Activated CD4-positive, alpha-beta memory T cell treated with anti-CD3 and anti-CD28 coated beads, Interleukin-2, amount 10 ng/mL, durations not matched to agents 7 days and 5 days (primary cell): ENCODE measurements at places on chromosomes 1 and 21. TPM values are rescaled to one million over a fixed set of nuclear protein-coding genes. Genes with fewer than 3 reads are reported as not detected.

DNA sequence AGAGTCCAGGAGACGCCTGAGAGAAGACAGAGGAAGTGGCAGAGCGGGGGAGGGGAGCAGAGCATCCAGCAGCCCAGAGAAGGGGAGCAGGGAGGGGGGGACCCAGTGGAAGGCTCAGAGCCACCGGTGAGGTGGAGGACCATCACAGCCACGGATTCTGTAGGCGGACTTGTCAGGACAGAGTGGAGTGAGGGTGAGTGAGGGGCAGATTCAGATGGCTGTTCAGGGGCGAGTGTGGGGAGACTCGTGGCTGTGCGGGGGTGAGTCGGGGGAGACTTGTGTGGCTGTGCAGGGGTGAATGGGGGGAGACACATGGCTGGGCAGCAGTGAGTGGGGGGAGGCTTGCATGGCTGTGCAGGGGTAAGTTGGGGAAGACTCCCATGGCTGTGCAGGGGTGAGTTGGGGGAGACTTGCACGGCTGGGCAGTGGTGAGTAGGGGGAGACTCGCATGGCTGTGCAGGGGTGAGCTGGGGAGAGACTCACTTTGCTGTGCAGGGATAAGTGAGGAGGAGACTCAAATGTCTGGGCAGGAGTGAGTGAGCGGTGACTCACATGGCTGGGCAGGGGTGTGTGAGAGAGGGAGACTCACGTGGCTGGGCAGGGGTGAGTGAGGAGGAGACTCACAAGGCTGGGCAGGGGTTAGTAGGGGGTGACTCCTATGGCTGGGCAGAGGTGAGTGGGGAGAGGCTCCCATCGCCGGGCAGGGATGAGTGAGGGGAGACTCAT is 56.8 kb upstream of the ABCG1 start:
- H3K4me1 ChIP-seq, result peaks cover 16% of the 10 kb centered on the region
- H3K27ac ChIP-seq, result no peak overlapping the region
- no peaks in the 10 kb centered on the region for H3K36me3 ChIP-seq
- H3K4me3 ChIP-seq, result no peak overlapping the region
- H3K27me3 ChIP-seq, result peaks cover 5% of the 10 kb centered on the region

GRCh38 chr1:208203127-208203847 is 40.9 kb downstream of the PLXNA2 start:
- no peak overlapping the region for H3K4me3 ChIP-seq
- H3K4me1 ChIP-seq, result no peaks in the 10 kb centered on the region
- no peaks in the 10 kb centered on the region for H3K36me3 ChIP-seq
- no peak overlapping the region for H3K27ac ChIP-seq
- DNase-seq, result no peak
- H3K27me3 ChIP-seq, result no peaks in the 10 kb centered on the region

EPHB2 gene
- total RNA-seq, result not detected

DNA sequence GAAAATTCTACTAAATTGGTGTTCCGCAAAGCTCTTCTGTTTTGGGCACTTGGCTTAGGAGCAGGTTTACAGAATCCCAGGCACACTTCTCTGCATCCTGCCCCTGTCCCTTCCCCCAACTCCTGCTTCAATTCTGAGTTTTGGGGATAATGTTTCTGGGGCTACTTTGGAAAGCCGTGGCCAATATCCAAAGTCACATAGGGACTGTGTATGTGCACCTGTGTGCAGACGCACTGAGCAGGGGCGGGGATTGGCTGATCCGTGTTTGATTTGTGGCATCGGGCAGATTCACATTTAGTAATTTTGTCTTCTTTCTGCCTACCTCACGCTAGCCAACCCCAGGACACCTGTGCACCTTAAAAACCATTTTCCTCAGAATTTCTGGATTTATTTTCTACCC is 491.9 kb downstream of the SIPA1L2 start:
- H3K27me3 ChIP-seq, result peaks cover 1% of the 10 kb centered on the region
- H3K4me3 ChIP-seq, result no peak overlapping the region
- H3K36me3 ChIP-seq, result no peaks in the 10 kb centered on the region
- H3K4me1 ChIP-seq, result no peaks in the 10 kb centered on the region

- no peaks in the 10 kb centered on the region for H3K4me1 ChIP-seq
- H3K36me3 ChIP-seq, result no peaks in the 10 kb centered on the region
- H3K4me3 ChIP-seq, result no peak overlapping the region
- no peak overlapping the region for H3K27ac ChIP-seq
- DNase-seq, result no peak
These were observed 252.7 kb downstream of the LRRC40 start for GRCh38 chr1:69952676-69953075.

DNA sequence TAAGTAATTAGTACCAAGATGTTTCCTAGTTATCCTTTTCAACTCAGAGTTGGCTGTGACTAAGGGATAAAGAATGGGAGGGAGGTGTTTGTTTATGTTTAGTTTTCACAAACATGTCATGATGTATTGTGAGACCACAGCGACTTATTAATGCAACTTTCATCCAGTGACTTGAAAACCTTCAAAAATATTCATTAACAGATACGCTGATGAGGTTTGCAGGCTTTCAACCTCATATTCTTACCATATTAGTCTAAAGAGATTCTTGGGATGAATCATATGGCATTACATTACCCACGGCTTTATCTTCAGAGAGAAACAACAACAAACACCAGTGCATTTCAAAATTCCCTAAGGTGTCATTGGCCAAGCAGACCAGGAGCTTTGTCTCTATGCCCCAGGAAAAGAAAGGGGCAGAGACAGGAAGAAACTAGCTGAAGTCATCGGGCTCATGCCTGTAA is 36.4 kb downstream of the PALMD start:
- no peak overlapping the region for H3K4me3 ChIP-seq
- no peaks in the 10 kb centered on the region for H3K36me3 ChIP-seq
- no peak overlapping the region for H3K27ac ChIP-seq
- no peak for DNase-seq
- peaks cover 5% of the 10 kb centered on the region for H3K27me3 ChIP-seq
- H3K4me1 ChIP-seq, result peaks cover 2% of the 10 kb centered on the region

DNA sequence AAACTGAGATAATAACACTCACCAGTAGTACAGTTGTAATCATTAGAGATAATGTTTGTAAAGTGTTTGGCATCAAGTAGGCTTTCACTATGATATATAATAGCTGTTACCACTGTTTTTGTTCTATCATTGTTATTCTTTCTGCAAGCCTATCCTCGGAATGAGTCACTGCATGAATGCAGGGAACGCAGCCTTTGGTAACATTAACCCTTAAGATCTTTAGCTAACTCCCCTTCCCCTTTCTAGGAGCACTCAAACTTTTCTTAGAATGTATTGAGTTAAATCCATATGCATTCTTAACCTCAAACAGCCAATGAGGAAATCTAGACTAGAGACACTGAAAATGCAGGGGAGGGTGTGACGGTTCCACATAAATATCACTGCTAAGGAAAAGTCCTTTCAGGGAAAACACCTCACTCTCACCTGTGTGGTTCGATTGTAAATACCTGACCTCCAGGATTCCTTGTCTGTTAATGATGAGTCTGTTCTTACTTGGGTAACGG is 467.3 kb downstream of the SETD4 start:
- no peak overlapping the region for H3K4me3 ChIP-seq
- peaks cover 23% of the 10 kb centered on the region for H3K27me3 ChIP-seq
- no peak for DNase-seq
- H3K36me3 ChIP-seq, result no peaks in the 10 kb centered on the region

GPR52 gene
- 1.2 TPM for total RNA-seq

KANK4 gene
- not detected for total RNA-seq

CFAP74 gene
- total RNA-seq, result not detected

ROR1 gene
- 0.10 TPM for total RNA-seq

DNA sequence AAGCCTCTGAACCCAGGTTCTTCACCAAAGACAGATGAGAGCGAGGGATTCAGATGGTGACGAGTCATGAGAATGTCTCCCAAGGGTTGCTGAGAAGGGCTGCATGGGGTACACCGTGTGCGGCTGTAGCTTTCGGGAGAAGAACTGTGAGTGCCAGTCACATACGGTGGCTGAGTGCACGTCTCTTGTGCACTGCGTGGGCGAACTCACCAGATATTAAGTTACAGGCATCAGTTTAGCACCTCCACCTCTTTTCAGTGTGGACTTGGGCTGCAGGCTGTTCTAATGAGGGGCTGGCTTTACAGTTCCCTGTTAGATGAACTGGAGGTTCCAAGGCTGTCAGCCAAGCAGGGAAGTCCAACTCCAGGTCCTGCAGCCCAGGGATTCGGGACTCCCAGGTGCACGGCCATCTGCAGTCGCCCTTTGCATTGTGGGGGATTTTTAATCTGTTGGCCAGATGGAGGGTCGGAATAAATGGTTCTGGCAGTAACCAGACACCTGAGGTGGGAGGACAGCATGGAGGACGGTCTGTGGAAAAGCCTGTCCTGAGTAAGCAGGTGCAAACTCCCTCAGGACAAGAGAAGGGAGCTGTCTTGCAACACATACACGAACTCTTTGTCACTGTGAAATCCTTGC is 26.5 kb upstream of the AVPR1B start:
- no peak for DNase-seq
- H3K36me3 ChIP-seq, result no peaks in the 10 kb centered on the region
- H3K4me1 ChIP-seq, result no peaks in the 10 kb centered on the region

OR10J1 gene
- not detected for total RNA-seq

- H3K27ac ChIP-seq, result no peak overlapping the region
- H3K4me3 ChIP-seq, result no peak overlapping the region
- no peaks in the 10 kb centered on the region for H3K4me1 ChIP-seq
- DNase-seq, result no peak
- H3K27me3 ChIP-seq, result peaks cover 2% of the 10 kb centered on the region
- no peaks in the 10 kb centered on the region for H3K36me3 ChIP-seq
These were observed 178.6 kb downstream of the RRAGC start for GRCh38 chr1:38680801-38681510.

GRCh38 chr21:44636209-44637017 is 743 bp upstream of the KRTAP10-10 start:
- no peak overlapping the region for H3K27ac ChIP-seq
- no peaks in the 10 kb centered on the region for H3K4me1 ChIP-seq
- peaks cover 11% of the 10 kb centered on the region for H3K36me3 ChIP-seq

- peaks cover 9% of the 10 kb centered on the region for H3K4me1 ChIP-seq
- no peak overlapping the region for H3K4me3 ChIP-seq
- H3K27me3 ChIP-seq, result peaks cover 13% of the 10 kb centered on the region
- no peaks in the 10 kb centered on the region for H3K36me3 ChIP-seq
- H3K27ac ChIP-seq, result no peak overlapping the region
- DNase-seq, result peak; percentile 80
These were observed 26.1 kb downstream of the UBE2T start for GRCh38 chr1:202315576-202316168.

LIN28A gene
- not detected for total RNA-seq

DNA sequence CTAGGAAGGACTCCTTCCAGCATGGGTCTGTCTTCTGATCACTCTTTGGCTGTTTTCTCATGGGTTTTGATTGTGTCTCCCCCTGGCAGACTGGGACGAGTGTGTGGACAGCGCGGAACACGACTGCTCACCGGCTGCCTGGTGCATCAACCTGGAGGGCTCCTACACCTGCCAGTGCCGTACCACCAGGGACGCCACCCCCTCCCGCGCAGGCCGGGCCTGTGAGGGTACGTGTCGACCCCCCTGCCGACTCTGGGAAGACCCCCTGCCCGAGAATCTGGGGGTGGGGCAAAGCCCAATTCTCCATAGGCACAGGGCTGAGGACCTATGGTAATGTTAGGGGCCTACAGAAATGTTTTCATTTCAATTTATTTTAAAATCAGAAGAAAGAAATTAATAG is 38.4 kb downstream of the UMODL1 start:
- peaks cover 9% of the 10 kb centered on the region for H3K27me3 ChIP-seq
- H3K36me3 ChIP-seq, result no peaks in the 10 kb centered on the region
- peaks cover 7% of the 10 kb centered on the region for H3K4me1 ChIP-seq
- H3K4me3 ChIP-seq, result no peak overlapping the region

DNA sequence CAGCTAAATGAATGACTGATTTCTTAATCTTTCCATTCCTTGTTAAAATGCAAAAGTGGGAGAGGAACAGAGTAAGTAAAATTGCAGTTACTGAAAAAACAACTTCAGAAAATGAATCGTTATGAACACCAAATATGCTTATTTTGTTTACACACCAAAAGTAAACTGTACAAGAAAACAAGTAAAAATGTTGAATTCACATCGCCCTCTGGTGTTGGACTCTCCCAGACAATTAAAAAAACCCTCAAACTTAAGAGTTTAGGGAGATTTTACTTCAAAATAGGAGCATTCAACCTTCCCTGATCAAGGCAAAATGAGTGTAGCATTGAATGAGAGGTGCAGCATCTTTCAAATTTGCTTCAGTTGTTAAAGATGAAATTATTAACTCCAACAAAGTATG is 19.4 kb upstream of the ESRRG start:
- no peaks in the 10 kb centered on the region for H3K36me3 ChIP-seq
- no peaks in the 10 kb centered on the region for H3K27me3 ChIP-seq
- H3K4me1 ChIP-seq, result no peaks in the 10 kb centered on the region

LAMC2 gene
- not detected for total RNA-seq
